A375 (cell line): ENCODE measurements at places on chromosomes 6 and 20. TPM values are rescaled to one million over a fixed set of nuclear protein-coding genes. Genes with fewer than 3 reads are reported as not detected.

Gene CST8
- not detected in 2 replicates for total RNA-seq

Gene NHSL1
- 27.5 and 34.3 TPM in 2 replicates for total RNA-seq

Gene CSNK2A1
- total RNA-seq = 137 and 178 TPM in 2 replicates

Gene GMPR
- total RNA-seq = 0.49 TPM in 1 of 2 replicates, not detected in the other

Gene MUC22
- total RNA-seq = not detected in 2 replicates

Gene GGTLC1
- not detected in 2 replicates for total RNA-seq

Gene ALDH8A1
- 0.88 TPM in 1 of 2 replicates, not detected in the other for total RNA-seq

Gene KCNQ2
- 0.30 and 0.45 TPM in 2 replicates for total RNA-seq

Gene OR2H1
- not detected in 2 replicates for total RNA-seq
